ENCODE measurements at places on chromosomes 5 and 9.

DNA sequence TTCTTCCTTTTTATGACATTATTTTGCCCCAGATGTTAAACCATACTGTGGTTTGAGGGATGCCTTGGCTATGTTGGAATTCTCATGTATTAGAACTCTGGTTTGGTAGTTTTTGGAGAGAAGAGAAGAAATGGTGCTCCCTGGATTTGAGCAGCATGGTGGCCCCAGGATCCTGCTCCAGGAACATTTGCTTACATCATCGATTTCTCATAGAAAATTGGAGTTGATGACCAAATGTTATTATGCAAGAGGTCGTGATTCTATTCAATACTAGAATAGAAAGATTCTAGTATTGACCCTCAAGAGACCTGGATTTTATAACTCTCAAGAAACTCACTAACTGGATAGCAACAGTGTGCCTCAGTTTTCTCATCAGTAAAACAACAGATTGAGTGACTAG is 77.5 kb upstream of the GNAQ start:
- no peak for DNase-seq

- no peak for DNase-seq
Measured at GRCh38 chr5:142193114-142193428, 84.5 kb downstream of the NDFIP1 start.

- no peak for DNase-seq
Measured at GRCh38 chr5:169272731-169273427, 28.1 kb downstream of the SLIT3 start.

GRCh38 chr5:131756942-131757341 is 39.9 kb downstream of the FNIP1 start:
- DNase-seq = no peak

- DNase-seq = peak; percentile 6
Measured at GRCh38 chr5:97628807-97629206, 445.8 kb upstream of the RIOK2 start.

DNA sequence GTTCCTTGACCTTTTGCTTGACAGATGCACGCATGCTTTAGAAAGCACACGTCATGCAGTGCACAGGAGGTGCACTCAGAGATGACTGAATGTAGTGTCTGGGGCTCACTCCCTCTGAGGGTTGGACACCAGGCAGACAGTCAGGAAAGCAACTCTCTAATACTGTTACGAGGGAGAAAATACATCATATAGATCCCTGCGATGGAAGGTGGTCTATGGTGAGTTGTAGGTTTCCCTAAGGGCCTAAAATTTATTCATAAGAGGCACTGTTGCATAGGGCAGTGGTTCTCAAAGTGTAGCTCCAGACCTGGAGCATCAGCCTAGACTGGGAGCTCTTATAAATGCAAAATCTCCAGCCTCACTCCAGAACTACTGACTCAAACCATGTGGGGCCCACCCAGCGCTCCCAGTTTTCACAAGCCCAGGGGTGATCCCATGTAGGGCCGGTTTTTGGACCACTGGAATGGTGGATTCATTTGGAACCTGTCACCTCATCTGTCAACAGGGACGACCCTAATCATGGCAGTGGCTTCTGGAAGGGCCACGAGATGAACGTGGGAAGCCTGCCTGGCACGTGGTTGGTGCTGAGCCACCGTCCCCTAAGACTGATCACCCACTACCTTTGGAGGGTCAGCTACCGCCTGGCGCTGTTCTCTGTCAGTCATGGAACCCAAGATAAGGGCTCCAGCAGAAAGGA is 16.8 kb upstream of the PHF19 start:
- DNase-seq = no peak

DNA sequence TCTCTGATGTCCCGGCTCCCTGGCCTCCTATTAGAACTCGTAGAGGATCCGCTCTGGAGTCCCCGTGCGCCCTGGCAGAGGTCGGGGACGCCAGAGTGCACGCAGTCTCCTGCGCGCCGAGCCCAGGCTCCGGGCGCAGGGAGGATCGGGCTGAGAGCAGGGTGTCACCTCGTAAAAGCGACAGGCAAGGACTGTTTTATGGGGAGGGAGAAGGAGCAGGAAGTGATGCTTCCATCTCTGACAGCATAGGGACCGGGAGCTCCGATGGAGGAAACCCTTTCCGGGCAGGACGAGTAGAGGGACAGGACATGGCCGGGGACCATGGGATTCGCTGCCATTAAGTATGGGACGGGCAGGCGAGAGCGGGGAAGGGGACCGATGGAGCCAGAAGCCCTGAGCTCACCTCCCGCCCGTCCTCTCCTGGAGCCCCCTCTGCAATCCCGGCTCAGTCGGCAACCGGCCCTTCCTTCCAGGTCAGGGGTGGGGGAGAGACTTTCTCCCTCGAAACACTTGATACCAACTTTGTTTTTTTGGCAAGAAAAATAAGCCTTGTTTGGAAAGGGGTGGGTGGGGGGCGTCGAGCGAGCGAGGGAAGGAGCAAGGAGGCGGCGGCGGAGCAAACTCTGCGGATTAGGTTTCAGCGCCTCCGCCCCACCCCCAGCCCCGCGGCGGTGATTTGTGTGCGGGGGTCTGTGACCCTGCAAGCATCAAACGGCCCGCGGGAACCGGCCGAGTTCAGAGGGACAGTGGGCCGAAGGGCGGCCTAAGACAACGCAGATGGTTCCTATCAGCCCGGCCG is 12.6 kb downstream of the LMX1B start:
- DNase-seq = no peak

- no peak for DNase-seq
Measured at GRCh38 chr5:16573401-16573800, 43.4 kb downstream of the RETREG1 start.

GRCh38 chr5:179201986-179202385 is 141.8 kb downstream of the ZNF354C start:
- no peak for DNase-seq

- no peak for DNase-seq
Measured at GRCh38 chr5:117207088-117207668, 632.6 kb upstream of the SEMA6A start.

- DNase-seq = no peak
Measured at GRCh38 chr5:123448017-123448617, 24.9 kb upstream of the CEP120 start.

DNA sequence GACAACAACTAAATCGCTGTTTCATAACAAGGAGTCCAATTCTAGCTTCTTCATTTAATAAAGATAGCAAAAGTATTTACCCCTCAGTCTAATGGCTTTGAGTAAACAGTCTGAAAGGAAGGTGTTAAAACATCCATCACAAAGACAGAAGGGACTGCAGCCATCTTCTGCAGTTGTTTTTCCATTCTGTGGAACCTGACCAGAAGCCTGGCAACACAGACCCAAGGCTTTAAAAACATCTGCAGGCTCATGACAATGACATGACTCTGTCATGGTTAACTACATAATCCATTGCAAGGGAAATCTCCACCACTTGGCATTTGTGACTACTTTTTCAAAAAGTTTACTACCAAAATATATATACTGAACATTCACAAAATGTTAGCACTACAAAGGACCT is 51.9 kb downstream of the ELL2 start:
- no peak for DNase-seq

GRCh38 chr9:101479338-101480030 is 43.9 kb upstream of the ALDOB start:
- no peak for DNase-seq

GRCh38 chr9:35519692-35520363 is 29.9 kb downstream of the RUSC2 start:
- DNase-seq = peak; percentile 35

DNA sequence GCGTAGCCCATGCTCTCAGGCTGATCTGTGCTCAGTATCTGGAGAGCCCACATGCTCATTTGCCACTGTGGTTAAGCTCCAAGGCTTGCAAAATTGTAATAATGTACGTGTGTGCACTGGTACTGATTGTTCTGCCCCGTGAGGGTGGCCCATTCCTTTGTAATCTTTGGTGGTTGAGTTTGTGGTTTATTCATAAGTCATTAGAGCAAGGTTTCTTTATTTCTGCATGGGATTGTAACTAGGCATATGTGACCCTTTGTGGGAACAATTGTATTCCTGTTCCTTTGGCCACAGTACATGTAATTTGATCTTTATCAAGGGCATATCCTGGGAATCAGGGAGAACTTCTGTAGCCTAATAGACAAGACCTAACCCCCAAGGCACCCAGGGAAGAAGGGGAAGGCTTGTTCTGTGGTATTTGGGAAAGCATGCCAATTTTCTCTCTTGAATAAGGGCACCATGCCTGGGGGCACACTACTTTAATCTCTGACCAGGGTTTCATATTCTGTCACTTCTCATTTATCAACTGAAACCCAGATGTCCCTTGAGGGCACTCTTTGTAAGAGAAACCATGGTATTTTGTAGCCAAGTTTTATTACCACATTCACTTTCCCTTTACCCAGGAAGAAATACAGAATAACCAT is 74.6 kb downstream of the NPR3 start:
- DNase-seq = no peak

DNA sequence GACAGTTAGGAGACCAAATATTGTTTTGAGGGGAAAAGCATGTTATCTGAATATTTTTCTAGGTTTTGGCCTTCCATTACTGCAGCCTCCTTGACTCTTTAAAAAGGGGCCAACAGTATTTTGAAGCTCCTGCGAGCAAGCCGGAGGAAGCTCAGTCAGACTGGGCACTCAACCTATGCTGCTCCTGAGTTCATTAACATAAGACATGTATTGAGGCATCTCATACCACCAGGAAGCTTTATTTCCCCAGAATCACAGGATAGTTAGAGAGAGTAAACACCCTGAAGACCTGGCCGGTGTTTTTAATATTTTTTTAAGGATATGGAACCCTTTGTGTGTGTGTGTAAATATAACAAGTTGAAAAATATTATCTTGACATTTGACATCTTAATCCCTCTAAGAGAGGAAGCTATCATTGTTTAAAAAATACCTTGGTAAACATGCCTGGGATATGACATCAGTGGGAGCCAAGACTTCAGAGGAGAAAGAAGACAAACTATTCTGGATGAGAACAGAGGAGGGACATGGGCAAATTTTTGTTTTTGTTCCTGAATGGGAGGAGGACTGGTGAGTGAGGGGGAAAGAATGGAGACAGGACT is 139.3 kb upstream of the SLIT3 start:
- DNase-seq = no peak

DNA sequence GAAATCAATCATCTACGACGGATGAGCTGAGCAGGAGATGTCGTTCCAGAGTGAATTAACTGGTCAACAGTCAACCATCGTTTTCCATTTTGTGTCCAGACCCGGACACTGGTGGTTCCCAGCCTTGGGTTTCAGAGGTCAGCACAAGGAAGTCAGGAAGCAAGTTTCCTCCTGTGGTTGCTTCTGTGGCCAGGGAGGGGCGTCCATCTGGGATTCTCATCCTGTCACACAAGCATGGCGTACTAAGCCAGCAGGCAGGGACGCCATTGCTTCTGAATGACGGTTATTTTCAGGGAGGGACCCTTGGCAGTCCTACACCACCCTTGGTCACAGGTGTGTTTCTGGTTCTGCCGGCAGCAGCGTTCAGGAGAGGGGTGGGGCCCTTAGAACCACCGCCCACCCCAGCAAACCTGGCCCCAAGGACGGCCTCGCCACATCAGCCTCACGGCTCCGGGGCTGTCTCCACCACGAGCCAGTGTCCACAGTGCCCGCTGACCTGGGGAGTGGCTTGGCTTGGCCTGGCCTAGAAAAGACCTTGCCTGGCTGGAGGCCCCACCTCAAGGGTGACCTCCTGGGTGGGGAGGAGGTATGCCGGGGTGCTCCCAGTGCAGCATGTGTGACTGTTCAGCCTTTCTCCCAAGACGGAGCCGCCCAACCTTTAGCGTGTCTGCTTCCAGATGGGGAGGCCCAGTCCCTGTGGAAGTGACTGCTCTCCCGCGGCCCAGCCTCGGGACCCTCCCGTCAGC is 25.2 kb downstream of the NDUFS6 start:
- no peak for DNase-seq

- DNase-seq = no peak
Measured at GRCh38 chr5:20340126-20340525, 352.1 kb upstream of the CDH18 start.

- no peak for DNase-seq
Measured at GRCh38 chr5:80147119-80147815, 108.6 kb downstream of the SERINC5 start.

DNA sequence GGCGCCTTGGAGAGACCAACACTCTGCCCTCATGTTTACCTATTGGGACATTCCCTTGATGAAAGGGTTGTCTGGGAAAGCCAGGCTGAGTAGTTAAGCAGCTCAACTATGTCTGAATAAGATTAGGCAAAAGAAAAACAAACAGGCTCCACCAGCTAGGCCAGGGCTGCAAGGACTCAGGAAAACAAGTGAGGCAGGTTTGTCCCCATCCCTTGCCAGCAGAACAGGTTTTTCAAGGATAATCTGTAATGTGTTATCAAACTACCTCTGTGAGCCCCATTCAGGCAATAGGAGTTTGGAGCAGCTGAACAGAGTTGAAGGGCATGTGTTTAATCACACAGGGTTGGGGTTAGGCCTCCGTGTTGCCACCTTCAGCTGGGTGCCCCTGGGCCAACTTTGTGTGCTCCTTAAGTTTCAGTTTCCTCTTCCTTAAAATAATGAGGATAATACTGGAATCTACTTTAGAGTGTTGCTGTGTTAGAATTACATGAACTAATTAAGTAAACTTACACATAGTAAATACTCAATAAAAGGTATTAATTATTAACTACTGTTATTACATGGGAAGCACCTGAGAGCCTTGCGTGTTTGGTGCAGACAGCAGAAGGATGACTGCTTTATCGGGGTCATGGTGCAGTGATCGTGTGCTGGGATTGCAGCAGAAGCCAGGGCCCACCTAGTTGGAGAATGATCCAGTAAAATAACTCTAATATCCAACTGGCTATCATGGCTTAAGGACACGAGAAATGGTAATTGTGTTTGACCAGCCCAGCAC is 72.1 kb upstream of the ATP10B start:
- DNase-seq = no peak

- DNase-seq = no peak
Measured at GRCh38 chr5:67267512-67268216, 71.1 kb upstream of the CD180 start.

DNA sequence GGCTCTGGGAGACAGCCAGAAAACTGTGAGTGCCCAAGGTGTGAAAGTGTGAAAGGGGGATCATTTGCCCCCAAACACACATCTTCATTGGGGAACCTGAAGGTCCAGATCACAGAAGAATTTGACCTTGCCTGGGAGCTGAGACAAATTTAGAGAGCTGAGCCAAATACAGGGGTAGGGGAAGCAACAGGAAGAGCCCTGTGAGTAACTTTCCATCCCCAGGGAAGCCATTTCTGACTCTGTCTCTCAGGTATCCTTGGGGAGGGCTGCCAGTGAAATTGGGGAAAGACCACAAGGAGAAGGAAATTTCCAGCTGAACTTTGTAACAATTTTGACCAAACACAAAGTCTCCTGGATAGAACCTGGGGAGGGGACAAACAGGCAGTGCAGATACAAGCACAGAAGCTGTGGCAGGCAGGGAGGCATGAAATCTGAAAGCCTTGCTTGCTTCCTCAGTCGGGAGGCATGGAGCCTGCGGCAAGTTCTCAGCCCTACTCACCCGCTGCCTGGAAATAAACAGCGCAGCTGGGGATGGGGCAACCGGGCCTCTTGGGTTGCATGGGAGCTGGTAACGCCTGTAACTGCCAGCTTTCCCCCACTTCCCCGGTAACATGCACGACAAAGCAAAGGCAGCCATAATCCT is 31.5 kb upstream of the ZCCHC9 start:
- DNase-seq = no peak

GRCh38 chr9:38337706-38338264 is 54.7 kb upstream of the ALDH1B1 start:
- no peak for DNase-seq
